ENCODE measurements at places on chromosomes 5 and 9.

- no peak for DNase-seq
Observed at GRCh38 chr5:38768412-38769211, 77.2 kb upstream of the OSMR start.

DNA sequence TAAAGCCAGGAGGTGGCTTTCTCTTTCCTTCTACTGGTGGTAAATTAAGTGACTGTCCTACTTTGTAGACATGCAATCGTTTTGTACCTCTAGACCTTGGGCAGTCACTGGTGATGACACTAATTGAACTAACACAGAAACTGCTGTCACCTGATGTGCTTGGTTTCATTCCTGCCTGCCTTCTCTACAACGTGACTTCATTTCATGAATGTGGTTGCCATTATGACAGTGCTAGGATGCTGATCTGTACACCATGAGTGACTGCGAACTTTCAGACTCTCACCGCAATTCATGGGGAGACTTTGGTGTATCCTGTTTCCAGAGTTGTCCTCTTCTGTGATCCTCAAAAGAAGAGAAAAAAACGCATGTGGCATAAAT, 47.5 kb downstream of the UBE2QL1 start:
- DNase-seq, result no peak

DNA sequence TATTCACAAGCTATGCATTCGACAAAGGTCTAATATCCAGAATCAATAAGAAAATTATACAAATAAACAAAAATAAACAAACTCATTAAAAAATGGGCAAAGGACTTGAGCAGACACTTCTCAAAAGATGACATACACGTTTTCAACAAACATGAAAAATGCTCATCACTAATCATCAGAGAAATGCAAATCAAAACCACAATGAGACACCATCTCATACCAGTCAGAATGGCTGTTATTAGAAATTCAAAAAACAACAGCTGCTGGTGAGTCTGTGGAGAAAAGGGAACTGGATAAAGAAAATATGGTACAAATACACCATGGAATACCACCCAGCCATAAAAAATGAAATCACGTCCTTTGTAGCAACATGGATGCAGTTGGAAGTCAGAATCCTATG, 45.1 kb upstream of the PUM3 start:
- no peak for DNase-seq

DNA sequence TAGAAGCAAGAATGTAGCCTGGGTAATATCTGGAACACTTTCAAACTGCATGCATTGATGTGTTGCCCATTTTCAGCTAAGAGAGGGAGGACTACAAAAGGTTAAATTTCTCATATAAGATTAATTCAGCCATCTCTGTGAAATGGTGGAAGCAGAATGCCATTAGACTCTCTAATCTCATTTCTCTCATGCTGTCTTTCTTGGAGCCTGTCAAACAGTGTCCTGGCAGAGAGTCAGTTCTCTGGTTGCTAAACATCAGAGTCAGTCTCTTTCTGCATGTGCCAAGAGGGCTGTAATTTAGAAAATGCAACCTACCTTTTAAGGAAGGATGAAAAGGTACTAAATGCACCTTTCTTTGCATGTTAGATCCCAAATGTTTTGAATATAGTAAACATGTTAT, 910 bp upstream of the GARNL3 start:
- DNase-seq, result no peak

- no peak for DNase-seq
Observed at GRCh38 chr5:72552041-72552557, 44.9 kb upstream of the ZNF366 start.

DNA sequence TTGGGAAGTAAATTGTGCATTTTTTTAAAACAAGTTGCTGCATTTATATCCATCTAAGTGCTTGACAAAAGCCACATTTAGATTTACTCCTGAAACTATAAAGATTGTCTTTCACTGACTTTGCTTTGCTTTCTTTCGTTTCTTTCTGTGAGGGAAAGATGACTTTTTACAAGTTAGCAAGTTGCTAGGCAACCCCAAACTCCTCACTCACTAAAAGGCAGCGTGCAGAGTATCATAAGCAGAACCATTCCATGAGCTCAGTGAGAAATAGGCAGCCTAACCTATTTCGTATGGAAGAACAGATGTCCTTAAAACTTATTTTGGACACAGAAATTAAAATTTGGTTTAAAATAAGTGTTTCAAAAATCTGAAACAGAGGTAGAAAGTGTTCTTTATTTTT, 29.0 kb downstream of the KLF9 start:
- no peak for DNase-seq

DNA sequence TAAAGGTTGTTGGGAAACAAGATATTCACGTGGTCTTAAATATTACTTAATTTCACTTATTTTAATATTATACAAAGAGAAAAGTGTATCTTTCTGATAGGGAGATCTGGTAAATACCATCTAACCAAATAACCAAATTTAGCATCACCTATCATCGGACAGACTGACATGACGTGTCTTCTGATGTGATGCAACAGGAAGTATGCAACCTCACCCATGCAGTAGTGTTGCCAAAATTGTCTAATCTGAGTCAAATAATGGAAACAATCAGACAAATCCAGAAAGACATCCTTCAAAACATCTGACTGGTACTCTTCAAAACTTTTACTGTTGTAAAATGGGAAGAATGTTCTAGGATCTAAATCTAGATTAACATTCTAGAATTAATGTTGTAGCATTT, 148.0 kb downstream of the FGF1 start:
- no peak for DNase-seq

DNA sequence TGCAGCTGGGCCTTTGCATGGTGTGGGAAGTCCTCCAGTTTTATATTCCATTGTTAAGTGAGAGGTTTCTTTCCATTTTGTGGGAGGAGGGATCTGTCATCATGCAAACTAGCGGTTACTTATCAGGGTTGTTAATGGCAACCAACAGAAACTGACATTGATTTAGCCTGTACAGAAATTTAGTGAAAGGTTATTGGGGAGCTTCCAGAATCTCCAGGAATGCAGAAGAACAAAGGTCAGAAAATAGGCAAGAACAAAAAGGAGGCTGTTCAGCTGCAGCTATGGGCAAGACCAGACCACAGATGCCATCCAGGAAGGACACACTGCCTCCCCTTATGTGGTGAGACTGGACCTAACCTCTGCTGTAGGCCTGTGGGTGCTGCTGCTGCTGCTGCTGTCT, 395.8 kb downstream of the KDM4C start:
- no peak for DNase-seq

GRCh38 chr9:111728617-111729366, 65.9 kb downstream of the SHOC1 start:
- DNase-seq, result no peak

DNA sequence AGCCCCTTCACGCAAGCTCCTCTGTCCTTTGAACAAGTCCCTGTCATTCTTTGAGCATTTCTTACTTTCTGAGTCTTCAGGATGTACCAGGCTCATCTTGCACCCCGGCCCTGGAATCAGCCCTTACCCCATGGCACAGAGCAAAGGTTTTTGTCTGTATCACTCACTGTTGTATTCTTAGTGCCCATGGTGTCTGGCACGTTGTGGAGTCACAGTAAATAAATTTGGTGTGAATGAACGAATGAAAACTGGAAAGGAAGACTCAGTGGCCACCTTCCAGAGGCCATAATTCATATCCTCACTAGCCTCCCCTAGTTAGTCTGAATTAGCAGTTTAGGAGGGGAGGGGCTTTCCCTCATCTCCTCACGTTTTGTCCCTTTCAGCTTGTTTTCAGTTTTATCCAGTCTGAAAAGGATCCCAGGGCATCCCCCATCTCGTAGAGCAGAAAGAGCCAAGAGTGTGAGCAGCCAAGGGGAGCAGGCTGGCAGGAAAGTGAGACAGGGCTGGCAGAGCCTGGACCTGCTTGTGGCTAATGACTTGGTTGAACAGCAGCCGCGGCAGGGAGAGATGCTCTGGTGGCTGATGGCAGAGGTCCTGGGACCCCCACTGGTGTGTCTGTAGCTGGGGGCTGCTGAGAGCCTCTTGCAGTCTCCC, 42.7 kb downstream of the ZNF618 start:
- DNase-seq, result peak; percentile 40

DNA sequence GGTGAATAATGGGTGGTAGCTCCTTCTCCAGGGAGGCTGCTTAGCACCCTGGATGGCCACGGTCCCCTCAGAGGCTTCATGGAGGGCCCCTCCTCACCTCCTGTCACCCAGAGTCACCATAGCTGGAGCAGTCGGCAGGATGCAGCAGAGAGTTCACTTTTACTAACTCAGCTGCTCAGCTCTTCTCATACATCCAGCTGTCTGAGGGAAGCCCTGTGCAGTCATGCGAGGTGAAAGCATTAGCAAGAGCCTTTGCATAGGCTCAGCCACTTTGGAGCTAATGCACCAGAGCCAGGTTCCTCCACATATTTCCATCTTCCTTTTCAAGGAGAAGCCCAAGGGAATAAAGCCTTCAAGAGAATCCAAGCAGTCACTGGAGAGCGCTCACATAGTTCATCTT, 499.2 kb downstream of the BNC2 start:
- DNase-seq, result no peak
